ENCODE measurements at places on chromosomes 6 and 20.

DNA sequence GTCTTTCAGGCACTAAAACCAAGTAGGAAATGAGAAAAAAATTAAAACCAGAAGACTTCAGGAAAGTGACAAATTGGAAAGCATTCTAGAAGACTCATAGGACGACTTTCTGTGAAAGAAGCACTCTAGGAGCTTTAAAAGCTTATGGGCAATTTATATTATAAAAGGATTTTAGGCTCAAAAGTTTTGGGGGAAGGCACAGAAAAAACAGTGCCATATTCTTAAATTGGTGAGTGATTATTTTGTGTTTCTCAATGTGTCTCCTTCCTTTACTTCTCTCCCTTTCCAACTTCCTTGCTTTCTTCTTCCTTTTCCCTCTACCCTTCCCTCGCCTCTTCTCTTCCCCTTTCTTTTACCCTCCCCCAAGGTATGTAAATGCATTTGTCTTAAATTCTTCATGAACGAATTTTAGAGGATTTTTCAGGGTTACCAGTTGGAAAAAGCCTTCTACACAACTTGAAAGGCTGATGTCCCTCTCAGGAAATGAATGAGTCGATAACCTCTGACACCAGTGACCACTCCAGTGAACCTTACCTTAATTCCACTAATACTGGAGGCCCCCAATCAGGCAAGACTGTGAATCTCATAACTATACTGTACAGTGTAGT is 2.6 kb upstream of the LIN28B start:
- DNase-seq = no peak

DNA sequence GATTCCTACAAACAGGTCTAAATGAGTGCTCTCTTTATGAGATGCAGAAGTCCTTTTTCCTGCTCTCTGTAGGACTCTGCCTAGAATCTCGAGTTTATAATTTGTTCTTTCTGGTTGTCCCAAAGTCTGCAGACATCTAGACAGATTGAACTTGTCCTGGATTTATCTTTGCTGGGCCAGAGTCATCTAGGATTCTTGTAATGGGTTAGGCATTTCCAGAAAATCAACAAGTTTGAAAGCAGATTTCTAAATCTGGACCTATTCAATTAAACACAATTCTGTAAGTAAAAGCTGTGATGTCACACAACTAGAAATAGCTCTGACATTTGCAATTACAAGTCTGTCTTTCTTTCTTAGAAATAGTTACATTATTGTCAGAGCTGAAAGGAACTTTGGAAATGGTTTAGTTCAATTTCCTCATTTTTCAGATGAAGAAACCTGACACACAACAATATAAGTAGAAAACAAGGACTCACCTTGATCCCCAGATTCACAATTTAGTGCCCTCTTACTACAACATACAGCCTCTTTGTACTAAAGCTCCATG is 4.2 kb upstream of the RSPO3 start:
- DNase-seq = no peak

- no peak for DNase-seq
Measured at GRCh38 chr6:144283646-144284477, 1.3 kb upstream of the UTRN start.

DNA sequence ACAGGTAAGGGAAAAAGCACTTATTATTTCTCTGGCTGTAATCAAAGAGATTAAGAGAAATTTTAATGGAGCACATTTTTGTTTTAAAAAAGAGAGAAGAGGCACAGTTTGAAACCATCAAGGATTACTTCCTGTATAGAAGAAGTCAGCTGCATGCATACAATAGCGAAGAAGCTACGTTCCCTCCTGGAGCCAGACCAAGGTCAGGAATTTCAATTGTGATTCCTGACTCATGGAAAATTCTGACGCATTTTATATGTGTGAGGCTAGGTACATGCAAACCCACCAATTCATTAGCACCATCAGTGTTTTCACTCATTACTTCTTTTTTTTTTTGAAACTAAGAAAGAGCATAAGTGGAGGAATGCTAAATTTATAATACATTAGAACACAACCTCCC is 232.7 kb upstream of the SGK1 start:
- no peak for DNase-seq

GRCh38 chr6:75491291-75491690 is 2.3 kb downstream of the FILIP1 start:
- no peak for DNase-seq

DNA sequence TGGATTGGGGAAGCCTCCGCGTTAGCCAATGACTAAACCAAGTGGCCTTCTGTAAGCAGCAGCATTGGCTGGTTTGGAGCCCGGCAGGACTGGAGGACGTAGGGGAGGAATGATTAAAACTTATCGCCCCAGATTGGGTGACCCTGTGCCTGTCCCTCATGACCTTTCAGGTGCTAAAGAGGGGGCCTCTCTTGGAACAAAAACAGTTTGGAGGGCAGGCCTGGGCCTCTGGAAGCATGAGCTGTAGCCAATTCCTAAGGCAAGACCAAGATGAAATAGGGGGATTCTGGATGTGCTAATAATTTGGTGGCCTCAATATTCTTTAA is 1.4 kb downstream of the GMPR start:
- no peak for DNase-seq

DNA sequence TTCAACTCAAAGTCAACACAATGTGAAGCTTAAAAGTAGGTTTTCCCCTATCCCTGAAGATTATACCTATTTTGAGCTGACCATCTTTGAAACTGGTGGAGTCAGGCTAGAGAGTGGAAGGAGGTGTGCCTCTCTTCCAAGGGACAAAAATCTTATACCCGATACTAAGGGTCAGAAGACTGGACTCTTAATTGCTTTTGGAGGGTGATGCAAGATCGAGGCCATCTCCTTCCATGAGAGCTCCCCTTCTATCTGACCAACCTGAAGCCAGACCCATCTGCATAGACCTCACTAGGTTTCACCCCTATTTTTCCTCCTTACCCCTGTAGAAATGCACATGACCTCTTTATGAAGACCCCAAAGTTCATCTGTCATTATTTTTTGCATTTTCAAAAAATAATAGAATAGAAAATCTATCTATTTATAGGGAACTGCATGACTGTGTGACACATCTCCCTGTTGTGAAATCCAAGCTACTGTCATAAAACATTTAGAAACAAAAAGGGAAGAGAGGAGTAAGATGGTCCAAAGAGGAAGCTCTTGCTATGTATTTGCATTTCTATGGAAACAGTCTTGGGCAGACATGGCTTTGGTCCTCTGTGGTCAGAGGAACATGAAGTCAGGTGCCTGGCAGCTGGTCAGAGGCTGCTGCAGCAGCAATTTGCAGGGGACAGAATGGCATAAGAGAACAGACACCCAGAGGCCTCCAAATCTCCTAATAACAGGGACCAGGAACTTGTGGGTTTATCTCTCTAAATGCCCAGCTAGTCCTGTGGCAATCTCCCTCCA is 349.2 kb downstream of the MAFB start:
- DNase-seq = no peak

- DNase-seq = no peak
Measured at GRCh38 chr6:23173234-23173633, 603.9 kb downstream of the HDGFL1 start.

DNA sequence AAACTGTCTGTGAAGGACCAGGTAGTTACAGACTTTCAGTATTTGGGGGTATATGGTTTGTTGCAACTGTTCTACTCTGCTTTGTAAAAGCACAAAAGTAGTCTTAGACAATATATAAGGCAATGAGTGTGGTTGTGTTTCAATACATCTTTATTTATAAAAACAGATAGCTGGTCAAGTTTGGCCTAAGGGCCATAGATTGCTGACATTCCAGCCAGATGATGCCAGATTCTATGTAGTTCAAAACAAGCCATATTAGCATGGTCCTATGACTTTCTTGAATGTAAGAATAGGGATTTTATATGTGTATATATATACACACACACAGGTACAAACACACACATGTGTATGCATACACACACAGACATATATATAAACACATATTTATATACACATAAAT is 201.8 kb downstream of the GRIK2 start:
- DNase-seq = no peak

GRCh38 chr20:14478126-14478525 is 140.7 kb upstream of the FLRT3 start:
- DNase-seq = no peak

- DNase-seq = no peak
Measured at GRCh38 chr6:131061041-131061750, 1.8 kb downstream of the EPB41L2 start.

GRCh38 chr20:57275334-57275733 is 8.9 kb upstream of the BMP7 start:
- DNase-seq = no peak

DNA sequence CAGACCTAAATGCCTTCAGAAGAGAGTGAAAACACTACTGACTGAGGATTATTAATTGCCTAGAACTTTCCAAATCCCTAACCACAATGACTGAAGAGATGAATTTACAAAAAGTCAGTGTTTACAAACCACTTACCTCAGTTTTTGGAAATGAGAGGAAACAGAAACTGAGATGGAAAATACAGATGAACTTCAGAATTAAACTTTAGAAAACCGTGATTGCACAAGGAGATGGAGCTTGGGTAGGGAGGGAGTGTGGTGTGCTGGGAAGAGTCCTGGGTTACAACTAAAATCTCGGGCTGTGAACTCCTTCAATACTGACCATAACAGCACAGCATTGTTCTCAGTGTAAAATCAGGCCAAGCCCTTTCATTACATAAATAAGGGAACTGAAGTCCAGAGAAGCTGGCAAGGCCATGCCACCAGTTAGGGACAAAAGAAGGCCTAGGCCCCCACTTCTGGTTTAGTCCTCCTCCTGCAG is 4.0 kb downstream of the ELMO2 start:
- DNase-seq = no peak

GRCh38 chr6:31935823-31936222 is 8.3 kb downstream of the C2 start:
- DNase-seq = no peak

GRCh38 chr6:12325872-12326271 is 35.7 kb downstream of the EDN1 start:
- DNase-seq = no peak

GRCh38 chr6:153790048-153790447 is 249.0 kb upstream of the OPRM1 start:
- DNase-seq = no peak

DNA sequence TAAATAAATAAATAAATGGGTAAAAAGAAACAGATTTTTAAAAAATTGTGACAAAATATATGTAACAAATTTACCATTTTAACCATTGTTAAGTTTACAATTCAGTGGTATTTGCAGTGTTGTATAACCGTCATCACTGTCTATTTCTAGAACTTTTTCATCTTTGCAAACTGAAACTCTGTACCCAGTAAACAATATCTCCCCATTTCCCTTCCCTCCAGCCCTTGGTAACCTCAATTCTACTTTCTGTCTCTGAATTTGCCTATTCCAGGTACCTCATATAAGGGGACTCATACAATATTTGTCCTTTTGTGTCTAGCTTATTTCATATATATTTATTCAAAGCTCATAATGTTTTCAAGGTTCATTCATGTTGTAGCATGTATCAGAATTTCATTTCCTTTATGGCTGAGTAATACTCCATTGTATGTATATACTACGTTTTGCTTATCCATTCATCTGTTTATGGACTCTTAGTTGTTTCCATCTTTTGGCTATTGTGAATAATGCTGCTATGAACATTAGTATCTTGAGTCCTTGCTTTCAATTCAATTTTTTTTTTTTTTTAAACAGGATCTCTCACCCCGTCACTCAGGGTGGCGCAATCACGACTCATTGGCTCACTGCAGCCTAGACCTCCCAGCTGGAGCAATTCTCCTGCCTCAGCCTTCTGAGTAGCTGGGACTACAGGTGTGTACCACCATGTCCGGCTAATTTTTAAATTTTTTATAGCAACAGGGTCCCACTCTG is 8.9 kb downstream of the MANBAL start:
- DNase-seq = no peak

DNA sequence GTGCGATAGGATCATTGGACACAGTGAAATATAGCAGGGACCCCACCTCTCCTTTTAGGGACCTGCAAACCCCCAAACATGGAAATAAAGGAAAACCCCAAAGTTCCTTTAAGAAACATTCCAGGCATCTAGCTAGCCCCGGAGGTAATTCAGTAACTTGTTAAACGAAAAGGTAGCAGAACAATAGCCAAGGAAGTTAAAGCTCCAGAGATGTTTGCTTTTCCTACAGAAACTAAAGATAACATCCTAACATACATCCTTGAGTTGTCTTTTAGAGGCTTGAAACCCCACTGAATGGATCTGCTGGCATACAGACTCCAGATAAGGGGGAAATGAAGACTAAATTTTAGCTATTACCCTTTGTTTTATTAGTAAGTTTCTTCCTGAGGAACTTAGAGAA is 51.0 kb downstream of the FAM184A start:
- no peak for DNase-seq

DNA sequence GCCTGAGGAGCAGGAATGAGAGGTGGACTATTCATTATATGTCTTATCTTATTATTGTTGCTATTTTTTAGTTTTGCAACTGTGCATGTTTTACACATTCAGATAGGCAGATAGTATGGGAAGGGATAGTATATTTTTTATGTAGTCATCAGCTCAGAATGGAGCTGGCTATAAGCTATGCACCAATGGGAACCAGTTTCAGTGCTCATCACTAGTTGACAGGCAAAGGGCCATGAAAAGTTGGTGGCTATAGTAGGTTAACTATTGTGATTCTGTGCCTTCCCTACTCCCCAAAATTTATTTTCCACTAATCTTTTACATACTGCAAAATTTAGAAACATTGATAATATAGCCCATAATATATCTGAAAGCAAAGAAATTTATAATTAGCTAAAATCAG is 5.3 kb upstream of the UBD start:
- DNase-seq = no peak

DNA sequence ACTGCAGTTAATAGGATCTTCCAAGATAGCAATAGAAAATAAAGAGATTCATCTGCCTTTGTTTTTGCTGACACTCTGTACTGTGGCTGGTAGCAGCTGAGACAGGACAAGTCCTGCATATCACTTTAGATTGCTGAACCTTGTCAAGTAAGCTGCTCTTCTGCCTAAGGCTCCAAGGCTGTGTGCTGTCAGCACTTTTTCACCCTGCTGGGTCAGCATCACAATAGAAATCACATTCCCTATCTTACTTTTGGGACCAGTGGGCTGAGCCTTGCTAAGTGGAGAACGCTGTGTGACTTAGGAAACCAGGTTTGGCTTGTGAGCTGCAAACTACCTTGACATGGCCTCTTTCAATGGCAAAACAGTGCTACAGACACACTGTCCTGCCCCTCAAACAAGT is 263.9 kb downstream of the FRK start:
- DNase-seq = no peak

GRCh38 chr6:149454346-149454848 is 30.4 kb downstream of the ZC3H12D start:
- no peak for DNase-seq

Measured in NCI-H2227 treated with DMSO at 0.1 percent for 48 hours (cell line).